Motor neuron (in vitro differentiated cells): ENCODE measurements at places on chromosomes 3 and 15. TPM values are rescaled to one million over a fixed set of nuclear protein-coding genes. Genes with fewer than 3 reads are reported as not detected.

GRCh38 chr3:194939532-194939909 lies 253.8 kb downstream of the FAM43A start:
- no peak for ATAC-seq

GRCh38 chr15:26739791-26740190 lies 33.1 kb downstream of the GABRB3 start:
- no peak for ATAC-seq

DNA sequence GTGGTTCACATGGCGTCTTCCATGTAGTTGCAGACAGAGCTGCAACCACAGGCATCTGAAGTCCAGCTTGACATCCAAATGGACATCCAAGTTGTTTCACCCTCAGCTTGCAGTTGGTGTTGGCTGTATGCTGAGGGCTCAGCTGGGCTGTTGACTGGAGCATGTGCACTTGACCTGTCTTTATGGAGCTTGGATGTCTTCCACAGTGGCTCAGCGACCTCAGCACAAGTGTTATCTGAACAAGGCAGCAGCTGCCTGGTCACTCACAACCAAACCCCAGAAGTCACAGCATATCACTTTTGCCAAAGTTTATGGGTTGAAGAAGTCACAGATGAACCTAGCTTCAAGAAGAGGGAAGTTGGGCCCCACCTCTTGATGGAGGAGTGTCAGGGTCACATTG lies 92.9 kb downstream of the TPRA1 start:
- ATAC-seq = no peak

DNA sequence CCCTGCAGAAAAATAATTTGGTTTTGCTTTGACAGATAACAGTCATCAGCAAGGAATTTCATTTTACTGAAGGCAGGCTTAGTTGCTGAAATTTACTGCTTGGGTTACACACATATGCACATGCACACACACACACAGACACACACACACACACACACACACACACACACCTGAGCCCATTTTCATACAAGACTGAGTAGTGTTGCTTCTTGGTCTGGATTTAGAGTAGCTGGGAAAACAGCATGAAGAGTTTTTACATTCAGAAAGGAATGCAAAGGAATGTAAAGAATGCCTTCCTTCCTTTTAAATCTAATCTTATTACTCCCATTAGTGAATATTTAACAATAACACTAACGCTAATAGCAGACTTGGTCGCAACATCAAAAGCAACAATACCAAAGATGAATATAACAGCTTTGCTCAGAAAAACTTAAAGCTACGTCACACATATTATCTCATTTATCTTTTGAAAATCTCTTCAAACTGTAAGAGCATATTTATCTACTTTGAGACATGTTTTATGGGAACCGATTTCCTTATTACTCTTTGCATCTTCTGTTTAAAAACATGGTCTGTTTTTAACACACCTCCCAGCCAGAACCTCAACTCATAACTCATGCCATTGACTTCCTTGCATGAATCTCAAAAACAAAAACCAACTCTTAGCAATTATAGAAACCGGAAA lies 32.5 kb downstream of the RFTN1 start:
- no peak for ATAC-seq

ALDH1A3 gene
- 8.9 and 10.6 TPM in 2 replicates for total RNA-seq

GRCh38 chr15:43144512-43144911 lies 11.1 kb downstream of the TMEM62 start:
- ATAC-seq = no peak

- peak; percentile 99 for ATAC-seq
Observed at GRCh38 chr15:47756872-47757271, 39.6 kb downstream of the SEMA6D start.

DNA sequence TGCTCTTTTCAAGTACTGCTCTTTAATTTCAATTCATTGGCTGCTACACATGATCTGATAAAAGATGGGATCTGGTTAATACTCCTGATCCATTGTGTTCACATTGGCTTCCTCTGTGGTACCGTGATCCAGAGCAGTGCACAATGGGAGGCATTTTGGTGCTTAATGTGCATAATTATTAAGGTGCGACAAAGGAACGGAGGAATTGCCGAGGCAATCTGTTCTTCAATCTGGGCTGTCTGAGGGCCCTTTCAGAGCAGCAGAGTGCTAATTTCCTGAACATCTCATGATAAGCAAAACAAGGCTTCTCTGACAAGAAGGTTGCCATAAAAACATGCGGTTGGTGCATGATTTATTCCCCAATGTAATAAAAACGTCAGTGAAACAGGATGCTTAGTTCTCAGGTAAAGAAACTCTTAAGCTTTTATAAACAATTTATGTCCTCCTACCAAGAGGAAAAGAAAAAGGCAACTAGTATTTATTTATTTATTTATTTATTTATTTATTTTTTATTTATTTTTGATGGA lies 64.0 kb upstream of the EPHA3 start:
- no peak for ATAC-seq

DNA sequence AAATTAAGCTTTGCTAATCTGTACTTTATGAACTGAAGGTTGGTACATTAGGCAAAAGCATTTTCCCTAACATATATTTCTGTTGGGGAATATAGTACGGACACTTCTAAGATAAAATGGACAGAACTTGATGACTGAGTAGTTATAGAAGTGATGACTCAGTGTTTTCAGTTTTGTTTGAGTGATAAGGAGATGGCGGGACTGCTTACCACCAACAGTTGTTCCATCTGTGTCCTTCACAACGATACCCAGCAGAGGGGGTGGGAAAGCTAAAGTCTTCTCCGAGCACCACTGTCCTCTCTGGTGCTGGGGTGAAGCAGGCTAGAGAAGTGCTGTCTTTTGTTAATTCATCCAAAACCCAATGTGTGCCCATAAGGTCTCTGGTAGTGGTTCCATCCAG lies 195.8 kb downstream of the CD47 start:
- no peak for ATAC-seq

GRCh38 chr3:170713653-170714052 lies 127.8 kb upstream of the SLC7A14 start:
- peak; percentile 93 for ATAC-seq

ILDR1 gene
- 0.21 TPM in 1 of 2 replicates, not detected in the other for total RNA-seq

GRCh38 chr15:60313906-60314305 lies 83.9 kb downstream of the ANXA2 start:
- ATAC-seq = peak; percentile 27

DNA sequence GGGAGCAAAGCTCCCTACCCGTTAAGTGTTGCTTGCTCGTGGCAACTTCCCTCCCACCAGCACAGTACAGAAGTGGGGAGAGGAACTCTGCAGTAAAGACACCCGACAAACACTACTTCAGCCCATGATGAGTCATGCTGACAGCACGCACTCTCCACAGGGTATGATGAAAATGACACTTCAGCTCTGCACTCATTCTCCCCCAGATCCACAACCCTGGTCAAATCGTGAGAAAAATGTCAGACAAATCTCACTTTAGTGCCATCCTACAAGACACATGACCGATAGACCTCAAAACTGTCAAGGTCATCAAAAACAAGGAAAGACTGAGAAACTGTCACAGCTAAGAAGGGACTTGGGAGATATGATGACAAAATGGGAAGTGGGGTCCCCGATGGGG lies 278.9 kb downstream of the OCA2 start:
- ATAC-seq = peak; percentile 75

- no peak for ATAC-seq
Observed at GRCh38 chr3:183260167-183260904, 7.3 kb downstream of the B3GNT5 start.

PLSCR2 gene
- not detected in 2 replicates for total RNA-seq

- ATAC-seq = no peak
Observed at GRCh38 chr3:46655271-46655670, 38.2 kb downstream of the ALS2CL start.
